ENCODE measurements at places on chromosomes 1 and 21.

DNA sequence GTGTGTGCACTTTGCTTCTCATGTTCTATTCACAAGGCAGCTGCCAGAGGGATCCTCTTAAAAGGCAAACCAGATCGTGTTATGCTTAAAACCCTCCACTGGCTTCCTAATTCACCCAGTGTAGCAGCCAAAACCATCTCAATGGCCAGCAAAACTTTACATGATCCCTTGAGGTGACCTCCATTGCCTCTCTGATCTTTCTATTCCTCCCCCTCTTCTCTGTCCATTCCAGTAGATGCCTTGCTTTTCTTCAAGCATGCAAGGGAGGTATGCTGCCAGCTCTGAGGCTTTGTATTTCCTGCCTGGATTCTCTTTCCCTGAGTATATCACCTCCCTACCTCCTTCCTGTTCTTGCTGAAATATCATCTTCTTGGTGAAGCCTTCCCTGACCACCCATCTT is 93.2 kb upstream of the KCNK2 start:
- no peaks in the 10 kb centered on the region for H3K4me1 ChIP-seq
- no peak overlapping the region for H3K27ac ChIP-seq

GRCh38 chr21:31660591-31660990 is 1.1 kb downstream of the SOD1 start:
- peaks cover 55% of the 10 kb centered on the region for H3K4me1 ChIP-seq
- DNase-seq: no peak
- peak overlapping the region; percentile 96 for H3K27ac ChIP-seq
- H3K36me3 ChIP-seq: no peaks in the 10 kb centered on the region

DNA sequence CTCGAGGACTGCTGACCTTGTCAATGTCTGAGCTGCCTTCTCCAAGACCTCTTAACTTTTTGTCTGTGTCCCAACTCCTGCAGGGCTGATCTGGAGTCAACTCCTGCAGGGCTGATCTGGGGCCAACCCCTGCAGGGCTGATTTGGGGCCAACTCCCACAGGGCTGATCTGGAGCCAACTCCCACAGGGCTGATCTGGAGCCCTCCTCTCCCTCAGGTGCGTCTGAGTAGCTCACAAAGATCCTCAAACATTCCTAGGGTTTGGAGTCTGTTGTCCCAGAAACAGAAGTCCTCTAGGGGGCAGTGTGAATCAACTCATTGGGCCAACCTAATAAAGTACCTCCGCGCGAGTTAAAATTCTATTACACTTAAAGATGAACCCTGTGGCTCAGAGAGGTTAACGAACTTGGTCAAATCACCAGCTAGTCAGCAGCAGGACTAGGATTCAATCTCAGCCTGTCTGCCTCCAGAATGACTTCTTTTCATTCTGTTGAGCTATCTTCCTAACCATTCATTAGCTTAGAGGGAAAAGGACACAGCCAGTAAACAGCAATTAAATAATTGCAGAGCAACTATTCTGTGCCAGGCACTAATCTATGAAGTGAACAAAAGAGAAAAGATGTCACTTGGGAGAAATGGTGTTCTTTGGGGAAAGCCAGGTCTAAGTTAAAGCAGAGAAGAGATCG is 17.2 kb upstream of the RLF start:
- H3K4me1 ChIP-seq: peaks cover 3% of the 10 kb centered on the region
- no peak overlapping the region for H3K4me3 ChIP-seq
- peak; percentile 88 for DNase-seq

DNA sequence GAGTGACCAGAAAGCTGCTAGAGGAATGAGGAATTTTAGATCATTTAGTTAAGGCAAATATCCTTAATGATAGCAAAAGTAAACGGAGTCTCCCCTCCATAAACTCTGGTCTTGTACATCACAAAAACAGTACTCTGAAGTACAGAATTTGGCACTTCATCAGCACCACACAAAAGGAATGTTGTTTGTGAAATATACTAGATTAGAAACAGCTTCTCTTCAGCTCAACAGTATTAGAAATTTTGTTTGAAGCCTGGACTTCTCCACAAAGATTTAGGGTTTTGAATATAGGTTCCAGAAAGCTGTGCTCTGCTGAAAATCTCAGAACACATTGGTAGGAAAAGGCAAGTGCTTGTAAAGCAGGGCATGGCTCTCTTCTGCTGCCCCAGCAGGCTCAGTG is 135.1 kb upstream of the PTGFR start:
- H3K4me3 ChIP-seq: no peak overlapping the region
- no peaks in the 10 kb centered on the region for H3K36me3 ChIP-seq
- H3K4me1 ChIP-seq: no peaks in the 10 kb centered on the region

GRCh38 chr1:108801101-108801500 is 54.6 kb downstream of the STXBP3 start:
- H3K27ac ChIP-seq: no peak overlapping the region
- H3K4me1 ChIP-seq: no peaks in the 10 kb centered on the region
- H3K4me3 ChIP-seq: no peak overlapping the region
- H3K36me3 ChIP-seq: peaks cover 88% of the 10 kb centered on the region
- no peaks in the 10 kb centered on the region for H3K27me3 ChIP-seq

DNA sequence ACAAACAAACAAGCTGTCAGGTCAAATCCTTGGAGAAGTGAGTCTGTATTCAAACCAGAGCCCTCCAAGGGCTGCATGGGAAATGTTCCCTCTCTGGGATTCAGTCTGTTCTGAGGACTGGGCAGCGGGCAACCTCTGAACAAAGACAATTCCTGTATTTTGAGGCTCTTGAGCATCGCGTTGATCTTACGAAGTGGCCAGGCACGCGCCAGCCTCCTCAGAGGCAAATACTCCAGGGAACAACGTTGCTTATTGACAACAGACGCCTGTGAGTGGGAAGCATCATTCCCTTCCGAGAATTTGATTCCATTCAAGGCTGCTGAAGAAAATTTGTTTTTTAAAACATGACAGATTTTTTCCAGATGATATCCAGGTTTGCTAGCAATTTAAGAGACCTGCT is 20.0 kb upstream of the TACSTD2 start:
- no peak for DNase-seq
- H3K4me1 ChIP-seq: no peaks in the 10 kb centered on the region
- no peak overlapping the region for H3K4me3 ChIP-seq
- no peaks in the 10 kb centered on the region for H3K36me3 ChIP-seq
- no peak overlapping the region for H3K27ac ChIP-seq
- H3K27me3 ChIP-seq: no peaks in the 10 kb centered on the region

DNA sequence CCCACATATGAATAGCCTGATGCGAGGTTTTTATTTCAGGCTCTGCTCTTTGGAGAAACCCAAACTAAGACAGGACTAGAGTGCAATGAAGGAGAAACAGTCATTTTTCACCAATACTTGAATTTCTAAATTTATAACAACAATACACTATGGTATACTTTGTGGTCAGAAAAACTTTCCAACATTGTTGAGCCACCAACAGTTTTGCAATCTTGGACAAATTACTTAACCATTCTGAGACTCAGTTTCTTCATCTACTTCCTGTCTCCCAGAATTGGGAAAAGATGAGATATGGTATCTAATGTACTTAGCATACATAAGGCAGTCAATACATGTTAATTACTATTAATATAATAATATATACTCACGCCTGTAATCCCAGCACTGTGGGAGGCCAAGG is 519.8 kb upstream of the PLXNA2 start:
- no peak overlapping the region for H3K27ac ChIP-seq
- H3K4me3 ChIP-seq: no peak overlapping the region
- no peak for DNase-seq
- no peaks in the 10 kb centered on the region for H3K4me1 ChIP-seq
- no peaks in the 10 kb centered on the region for H3K36me3 ChIP-seq

GRCh38 chr1:26950602-26951001 is 9.7 kb downstream of the KDF1 start:
- H3K4me3 ChIP-seq: no peak overlapping the region
- no peaks in the 10 kb centered on the region for H3K4me1 ChIP-seq
- no peak for DNase-seq

- H3K27me3 ChIP-seq: no peaks in the 10 kb centered on the region
- peak; percentile 64 for DNase-seq
- no peaks in the 10 kb centered on the region for H3K4me1 ChIP-seq
- no peak overlapping the region for H3K27ac ChIP-seq
Observed at GRCh38 chr1:8903908-8904650, 25.6 kb upstream of the ENO1 start.

DNA sequence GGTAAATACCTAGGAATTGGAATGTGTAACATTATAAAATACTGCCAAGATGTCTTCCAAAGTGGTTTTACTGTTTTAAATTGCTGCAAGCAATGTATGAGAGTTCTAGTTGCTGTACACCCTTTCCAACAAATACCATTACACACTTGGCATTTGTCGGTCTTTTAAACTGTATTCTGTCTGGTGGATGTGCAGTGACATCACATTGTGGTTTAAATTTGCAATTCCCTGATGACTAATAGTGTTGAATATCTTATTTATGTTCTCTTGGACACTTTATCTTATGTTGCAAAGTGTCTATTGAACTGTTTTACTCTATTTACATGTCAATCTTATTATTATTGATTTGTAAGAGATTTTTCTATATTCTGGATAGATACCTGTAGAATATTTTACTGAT is 561.2 kb upstream of the B3GALT2 start:
- H3K4me1 ChIP-seq: no peaks in the 10 kb centered on the region
- no peak for DNase-seq
- no peak overlapping the region for H3K4me3 ChIP-seq

DNA sequence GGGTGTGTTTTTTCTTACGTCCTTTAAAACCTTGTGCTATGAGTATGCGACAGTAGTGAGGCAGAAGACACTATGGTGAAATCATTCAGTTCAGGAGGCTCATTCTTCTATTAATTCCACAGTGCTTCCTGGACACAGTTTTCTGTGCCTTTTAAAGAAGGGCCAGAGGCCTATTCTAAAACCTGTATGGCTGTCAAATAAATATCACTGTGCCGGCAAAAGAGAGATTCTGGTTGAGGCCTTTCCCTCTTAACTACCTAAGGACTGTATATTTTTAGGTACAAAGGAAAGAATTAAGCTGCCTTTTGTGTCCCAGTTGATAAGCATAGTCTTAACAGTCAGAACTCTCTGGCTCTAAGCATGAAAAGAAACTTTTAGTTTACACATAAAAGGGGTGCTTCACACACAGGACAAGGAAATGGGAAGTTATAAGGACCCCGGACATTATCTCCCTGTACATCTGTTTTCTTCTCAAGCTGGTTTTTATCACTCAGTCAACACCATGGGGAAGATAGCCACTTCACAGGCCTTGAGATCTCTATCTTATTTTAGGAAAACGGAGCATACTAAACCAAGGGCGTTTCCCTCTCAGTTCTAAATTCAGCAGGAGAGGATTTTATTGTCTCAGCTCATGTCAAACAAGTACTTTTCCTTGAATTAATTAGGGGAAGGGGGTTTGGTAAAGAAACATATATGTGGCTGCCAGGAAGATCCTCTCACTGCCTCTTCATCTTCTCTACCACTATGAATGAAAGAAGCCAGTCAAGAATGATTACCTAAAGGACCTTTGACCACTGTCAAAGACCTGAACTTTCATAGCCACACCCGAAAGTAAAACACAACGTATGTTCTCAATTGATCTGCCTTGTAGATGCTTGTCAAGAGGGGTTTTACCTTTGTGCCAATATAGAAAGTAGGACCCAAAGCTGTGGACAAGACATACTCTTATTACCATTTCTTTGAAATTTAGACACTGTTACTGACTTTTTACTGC is 71.4 kb upstream of the HSPA13 start:
- DNase-seq: no peak
- H3K27me3 ChIP-seq: no peaks in the 10 kb centered on the region
- no peak overlapping the region for H3K27ac ChIP-seq
- H3K4me3 ChIP-seq: no peak overlapping the region
- H3K36me3 ChIP-seq: no peaks in the 10 kb centered on the region

DNA sequence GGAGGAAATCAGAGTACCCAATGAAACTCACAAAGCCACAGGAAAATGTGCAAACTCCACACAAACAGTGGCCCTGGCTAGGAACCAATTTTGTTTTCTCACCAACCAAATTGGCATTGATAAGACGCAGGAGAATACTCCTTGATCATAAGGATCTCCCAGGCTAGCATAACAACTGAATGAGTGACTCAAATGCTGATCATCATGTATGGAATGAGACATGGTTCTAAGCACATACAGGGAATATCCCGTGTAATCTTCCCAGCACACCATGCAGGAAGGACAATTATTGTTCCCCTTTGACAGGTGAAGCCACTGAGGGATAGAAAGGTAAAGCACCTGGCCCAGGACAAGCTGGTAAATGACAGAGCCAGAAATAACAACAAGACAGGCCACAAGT is 180.0 kb upstream of the DUSP10 start:
- no peak overlapping the region for H3K27ac ChIP-seq
- H3K4me1 ChIP-seq: no peaks in the 10 kb centered on the region
- H3K27me3 ChIP-seq: no peaks in the 10 kb centered on the region
- H3K4me3 ChIP-seq: no peak overlapping the region
- no peak for DNase-seq
- H3K36me3 ChIP-seq: no peaks in the 10 kb centered on the region

- no peak for DNase-seq
- peaks cover 63% of the 10 kb centered on the region for H3K4me1 ChIP-seq
- no peaks in the 10 kb centered on the region for H3K36me3 ChIP-seq
Observed at GRCh38 chr1:30908696-30909364, at the start of gene SDC3. Gene SDC3, minus strand, starts transcription at chr1:30908758. Its CDS starts 172 bp downstream, at chr1:30908586.

- no peak for DNase-seq
- peaks cover 11% of the 10 kb centered on the region for H3K4me1 ChIP-seq
- H3K36me3 ChIP-seq: no peaks in the 10 kb centered on the region
- no peak overlapping the region for H3K4me3 ChIP-seq
Observed at GRCh38 chr21:37263827-37264600, 3.1 kb downstream of the VPS26C start.

GRCh38 chr1:222031318-222031717 is 289.4 kb upstream of the DUSP10 start:
- no peak overlapping the region for H3K27ac ChIP-seq
- H3K27me3 ChIP-seq: no peaks in the 10 kb centered on the region
- no peak overlapping the region for H3K4me3 ChIP-seq

DNA sequence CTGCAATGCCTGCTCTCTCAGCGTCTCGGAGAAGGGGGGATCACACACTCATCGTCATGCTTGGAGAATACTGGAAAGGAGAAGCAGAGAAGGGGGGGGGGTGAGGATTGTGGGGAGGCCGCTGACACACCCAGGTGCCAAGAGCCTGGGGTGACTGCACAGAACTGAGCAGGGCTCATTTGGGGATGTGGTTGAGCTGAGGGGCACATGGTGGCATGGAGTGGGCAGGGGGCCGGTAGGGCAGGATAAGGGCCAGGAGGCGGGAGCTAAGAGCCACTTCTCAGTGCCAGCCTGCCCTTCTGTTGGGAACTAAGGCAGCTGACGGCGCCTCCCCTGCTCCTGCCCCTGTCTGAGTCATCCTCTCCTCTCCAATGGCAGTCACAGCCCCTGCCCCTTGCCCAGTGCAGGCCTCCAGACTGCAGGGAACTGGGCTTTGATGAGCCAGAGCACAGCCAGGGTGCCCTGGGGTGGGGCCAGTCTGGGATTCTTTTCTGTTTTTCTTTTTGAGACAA is 27.2 kb downstream of the MRPL37 start:
- DNase-seq: no peak
- H3K4me1 ChIP-seq: no peaks in the 10 kb centered on the region
- H3K4me3 ChIP-seq: no peak overlapping the region
- H3K27ac ChIP-seq: peak overlapping the region; percentile 34
